ENCODE measurements at places on chromosomes 3 and 15.
A peak's percentile ranks its signal among the peaks of the same experiment; 100 is the strongest.

- DNase-seq, result no peak
These were observed 39.4 kb upstream of the KY start for GRCh38 chr3:134690226-134690625.

GRCh38 chr3:10726787-10727186, 89.2 kb upstream of the SLC6A11 start:
- no peak for DNase-seq

GRCh38 chr3:65406470-65406869, 632.2 kb downstream of the MAGI1 start:
- no peak for DNase-seq

DNA sequence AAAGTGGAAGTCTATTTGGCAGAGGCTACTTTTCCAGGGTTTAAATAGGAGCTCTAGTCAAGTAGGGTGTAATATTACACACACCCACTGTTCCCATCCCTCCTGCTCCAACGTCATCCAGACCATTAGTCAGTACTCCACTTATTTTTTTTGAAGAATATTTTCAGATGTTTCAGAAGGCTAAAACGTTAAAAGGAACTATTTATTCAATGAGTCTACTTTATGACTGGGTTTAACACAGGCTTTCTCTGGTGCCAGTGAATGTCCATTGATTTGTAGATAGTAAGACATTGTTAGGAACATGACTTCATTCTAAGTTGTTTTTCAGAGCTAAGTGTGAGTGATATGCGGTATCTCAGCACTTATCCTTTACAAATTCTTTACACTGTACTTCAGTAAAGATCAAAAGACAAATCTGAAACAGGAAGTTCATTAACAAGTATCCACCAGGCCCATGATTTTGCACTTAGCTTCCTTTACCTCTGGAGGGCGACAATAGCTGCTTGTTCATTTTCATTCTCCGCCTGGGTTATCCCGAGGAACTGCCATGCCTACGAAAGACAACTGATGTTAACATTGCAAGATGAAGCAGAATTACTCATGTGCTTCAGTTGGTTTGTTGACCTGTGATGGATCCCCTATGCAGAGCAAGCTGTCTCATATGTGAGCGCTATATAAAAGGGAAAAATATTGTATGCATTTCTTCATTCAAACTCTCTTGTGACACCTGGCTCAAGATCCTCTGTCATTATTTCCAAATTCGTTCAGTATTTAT, 158.7 kb downstream of the USP13 start:
- peak; percentile 86 for DNase-seq

GRCh38 chr3:165389064-165389463, 192.9 kb upstream of the SLITRK3 start:
- no peak for DNase-seq

DNA sequence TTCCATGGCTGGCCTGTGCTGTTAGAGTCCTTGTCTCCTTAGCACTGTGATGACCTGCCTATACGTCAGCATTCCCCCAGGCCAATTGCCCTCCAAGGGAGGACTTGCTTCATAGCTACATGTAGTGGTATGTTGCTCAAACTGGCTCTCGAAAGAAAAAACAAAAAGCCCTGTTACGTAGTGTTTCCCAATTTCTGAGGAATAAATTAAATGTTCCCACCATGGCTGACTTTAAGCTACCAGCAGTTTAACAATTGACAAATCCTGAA, 54.6 kb downstream of the WNT7A start:
- DNase-seq, result no peak

DNA sequence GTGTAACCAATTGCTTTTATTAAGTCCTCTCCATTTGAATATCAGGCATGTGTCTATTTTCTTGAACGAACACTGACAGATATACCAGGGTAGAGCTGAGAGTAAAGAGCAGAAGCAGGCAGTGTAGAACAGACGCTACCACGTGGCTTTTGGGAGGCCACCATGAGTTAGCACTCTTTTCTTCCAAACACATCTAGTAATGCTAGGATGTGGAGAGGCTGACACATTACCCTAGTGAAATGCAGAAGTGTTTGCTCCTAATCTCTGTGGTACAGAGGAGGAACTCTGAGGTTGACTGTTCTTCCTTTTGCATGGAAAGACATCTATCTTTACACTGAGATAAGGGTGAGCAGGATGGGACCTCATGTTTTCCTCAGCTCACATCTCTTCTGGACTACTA, 216.3 kb downstream of the SATB1 start:
- no peak for DNase-seq

- DNase-seq, result peak; percentile 58
These were observed 73.6 kb downstream of the EEFSEC start for GRCh38 chr3:128226795-128227395.

DNA sequence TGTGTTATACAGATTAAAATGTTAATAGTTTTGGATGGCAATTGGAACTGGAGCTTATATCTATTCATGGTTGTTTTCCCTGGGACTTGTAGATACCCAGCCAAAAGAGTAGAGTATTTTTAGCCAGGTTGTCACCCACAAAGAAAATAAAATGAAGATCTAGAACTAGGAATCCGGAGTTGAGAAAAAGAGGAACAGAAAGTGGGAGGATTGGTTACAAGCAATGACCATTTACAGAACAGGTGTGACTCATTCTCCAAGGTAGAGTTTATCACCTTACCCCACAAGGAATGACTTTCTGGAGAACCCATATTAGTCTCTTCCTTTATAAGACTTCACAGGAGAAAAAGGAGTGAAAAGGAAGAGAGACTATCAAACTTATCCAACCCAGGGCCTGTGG, 99.8 kb downstream of the TMEM108 start:
- no peak for DNase-seq

GRCh38 chr3:97899331-97899730, 72.9 kb downstream of the RIOX2 start:
- DNase-seq, result no peak

- DNase-seq, result no peak
These were observed 60.0 kb downstream of the AKAP13 start for GRCh38 chr15:85440451-85440850.

DNA sequence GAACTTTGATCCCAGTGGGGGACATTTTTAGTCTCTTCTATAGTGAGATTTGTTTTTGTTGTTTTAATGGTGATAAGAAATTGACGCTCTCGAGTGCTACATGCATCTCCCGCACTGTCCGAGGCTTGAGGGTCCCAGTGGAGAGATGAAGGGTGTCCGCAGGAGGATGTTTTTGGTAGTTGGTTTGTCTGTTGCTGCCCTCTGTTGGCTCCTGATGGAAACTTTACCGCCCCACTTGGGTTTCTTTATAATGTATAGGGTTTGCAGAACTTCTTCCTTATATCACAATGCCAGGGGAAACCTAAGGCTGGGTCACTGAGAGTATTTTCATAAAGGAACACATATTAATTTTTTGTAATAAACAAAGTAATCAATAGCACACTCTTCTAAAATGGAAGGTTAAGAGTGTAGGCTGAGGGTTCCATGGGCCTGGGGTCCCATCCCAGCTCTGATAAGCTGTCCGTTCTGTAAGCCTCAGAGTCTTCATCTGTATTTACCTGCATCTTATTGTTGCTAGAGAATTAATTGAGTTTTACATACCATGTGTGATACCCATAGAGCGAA, 185.3 kb upstream of the FEZF2 start:
- DNase-seq, result peak; percentile 49

GRCh38 chr3:186209810-186210752, 101.2 kb upstream of the ETV5 start:
- peak; percentile 89 for DNase-seq

DNA sequence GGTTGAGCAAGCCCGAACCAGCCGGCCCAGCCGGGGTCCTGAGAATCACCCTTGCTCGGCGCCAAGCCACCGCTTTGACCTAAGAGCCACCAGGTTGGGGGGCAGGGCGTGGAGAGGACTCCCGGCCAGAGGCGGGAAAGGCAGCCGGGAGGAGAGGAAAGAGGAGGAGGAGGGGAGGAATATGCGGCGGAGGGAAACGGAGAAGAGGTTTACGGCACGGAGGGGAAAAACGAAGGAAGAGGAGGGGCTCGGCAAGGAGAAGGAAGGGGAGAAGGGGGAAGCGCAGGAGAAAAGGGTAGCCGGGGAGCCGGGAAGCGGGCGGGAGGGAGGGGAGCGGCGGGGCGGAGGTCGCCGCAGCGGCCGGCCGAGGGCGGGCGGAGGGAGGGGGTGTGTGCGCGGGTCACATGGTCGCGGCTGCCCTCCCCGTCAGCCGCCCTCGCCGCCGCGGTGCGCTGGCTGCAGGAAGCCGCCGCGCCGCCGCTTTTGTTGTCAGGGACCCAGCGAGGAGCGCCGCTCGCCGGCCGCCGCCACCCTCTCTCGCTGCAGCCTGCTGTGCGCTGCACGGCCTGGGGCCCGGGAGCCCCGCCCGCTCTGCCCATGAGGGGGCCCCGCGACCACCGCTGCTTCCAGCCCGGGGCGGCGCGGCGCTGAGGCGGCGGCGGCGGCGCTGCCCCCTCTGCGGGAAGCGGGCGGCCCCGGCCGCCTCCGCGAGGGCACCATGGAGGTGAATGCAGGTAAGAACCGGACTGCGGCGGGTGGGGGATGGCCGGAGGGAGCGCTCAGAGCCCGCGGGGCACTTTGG, at the start of gene NR1D2:
Gene NR1D2, plus strand, starts transcription at position 426 of the 802 bp plus-strand sequence. Its CDS starts 293 bp downstream, at position 719.
- peak; percentile 76 for DNase-seq

- DNase-seq, result no peak
These were observed 27.6 kb downstream of the VIPR1 start for GRCh38 chr3:42530073-42530472.

- DNase-seq, result no peak
These were observed 323.9 kb downstream of the SV2B start for GRCh38 chr15:91424001-91424400.

GRCh38 chr3:106699122-106699521, 678.1 kb upstream of the CCDC54 start:
- DNase-seq, result no peak

- peak; percentile 81 for DNase-seq
These were observed 30.8 kb downstream of the MDFIC2 start for GRCh38 chr3:70281663-70282062.

DNA sequence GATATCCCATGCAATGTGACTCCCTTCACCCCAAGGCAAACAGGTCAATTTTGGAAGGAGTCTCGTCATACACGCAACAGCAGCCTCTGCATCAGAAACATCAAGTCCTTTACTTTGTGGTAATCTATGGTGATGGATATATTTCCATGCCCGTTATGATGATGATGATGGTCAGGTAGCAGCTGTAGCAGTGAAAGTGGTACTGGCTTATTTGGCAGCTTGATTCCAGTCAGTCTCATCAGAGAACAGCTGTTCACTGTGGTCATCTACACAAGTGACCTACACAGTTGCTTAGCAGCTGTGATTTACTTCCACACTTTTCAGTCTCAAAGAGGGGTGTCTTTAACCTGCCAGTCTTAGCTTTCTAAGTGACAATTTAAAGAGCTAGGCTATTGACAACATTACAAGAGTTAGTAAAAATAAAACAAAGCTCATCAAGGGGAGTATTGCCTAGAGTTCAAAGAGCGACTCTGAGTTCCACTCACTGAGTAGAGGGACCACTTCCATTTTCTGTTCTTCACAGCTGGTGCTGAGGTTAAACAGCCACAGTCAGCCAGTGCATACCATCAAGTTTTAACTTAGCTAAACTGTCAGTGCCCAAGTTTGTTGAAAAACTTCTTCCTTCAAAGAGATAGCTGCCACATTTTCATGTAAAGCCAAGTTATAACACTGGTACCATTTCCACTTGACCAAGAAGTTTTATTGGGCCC, 587.4 kb upstream of the KCNMB2 start:
- no peak for DNase-seq

- DNase-seq, result peak; percentile 14
These were observed 882 bp downstream of the GXYLT2 start for GRCh38 chr3:72888546-72889309.

- peak; percentile 97 for DNase-seq
These were observed 47.6 kb downstream of the RAP2B start for GRCh38 chr3:153209596-153209995.

GRCh38 chr3:17894434-17895060, 152.1 kb upstream of the TBC1D5 start:
- peak; percentile 69 for DNase-seq
